ENCODE measurements at places on chromosomes 3 and 15. TPM values are rescaled to one million over a fixed set of nuclear protein-coding genes. Genes with fewer than 3 reads are reported as not detected.

DNA sequence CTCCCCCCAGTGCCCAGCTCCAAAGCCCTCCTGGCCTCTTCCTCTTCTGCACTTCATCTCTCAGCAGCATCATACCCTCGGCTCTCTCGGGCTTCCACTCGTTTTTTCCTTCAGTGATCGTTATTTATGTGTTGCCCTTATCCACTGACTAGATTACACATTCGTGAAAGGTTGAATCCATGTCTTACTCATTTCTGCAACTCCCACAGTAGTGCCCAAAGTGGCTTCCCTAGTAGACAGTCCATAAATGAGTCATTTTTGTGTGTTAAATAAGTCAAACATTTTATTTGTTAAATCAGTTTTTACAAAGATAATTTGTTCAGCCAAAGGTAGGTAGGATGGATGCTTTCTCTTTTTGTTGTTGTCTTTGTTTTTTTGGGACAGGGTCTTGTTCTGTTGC, 87.4 kb downstream of the CRTC3 start:
- DNase-seq: no peak

- no peak for DNase-seq
Observed at GRCh38 chr15:94478763-94479162, 247.4 kb downstream of the MCTP2 start.

DNA sequence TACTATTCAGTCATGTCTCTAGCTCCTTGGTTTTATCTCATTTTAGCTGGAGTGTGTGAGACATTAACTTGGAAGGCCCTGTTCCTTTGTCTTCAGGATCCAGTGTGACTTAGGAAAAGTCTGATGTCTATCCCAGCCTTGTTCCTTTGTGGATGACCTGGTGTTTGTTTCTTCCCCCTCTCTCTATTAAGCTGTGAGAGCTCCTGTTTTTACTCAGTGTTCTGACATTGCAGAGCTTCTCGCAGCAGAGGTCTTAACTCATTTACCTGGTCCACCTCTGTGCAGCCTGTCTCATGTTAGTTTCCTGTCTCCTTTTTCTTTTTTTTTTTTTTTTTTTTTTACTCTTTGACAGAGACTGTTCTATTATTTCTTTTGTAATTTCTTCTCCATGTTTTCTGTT, 43.1 kb downstream of the KLF13 start:
- no peak for DNase-seq

GRCh38 chr3:171348121-171348520, 112.1 kb downstream of the TNIK start:
- no peak for DNase-seq

GRCh38 chr15:37107071-37107743, 6.9 kb upstream of the MEIS2 start:
- DNase-seq: no peak

- no peak for DNase-seq
Observed at GRCh38 chr15:51117270-51117669, 22.6 kb upstream of the TNFAIP8L3 start.

DNA sequence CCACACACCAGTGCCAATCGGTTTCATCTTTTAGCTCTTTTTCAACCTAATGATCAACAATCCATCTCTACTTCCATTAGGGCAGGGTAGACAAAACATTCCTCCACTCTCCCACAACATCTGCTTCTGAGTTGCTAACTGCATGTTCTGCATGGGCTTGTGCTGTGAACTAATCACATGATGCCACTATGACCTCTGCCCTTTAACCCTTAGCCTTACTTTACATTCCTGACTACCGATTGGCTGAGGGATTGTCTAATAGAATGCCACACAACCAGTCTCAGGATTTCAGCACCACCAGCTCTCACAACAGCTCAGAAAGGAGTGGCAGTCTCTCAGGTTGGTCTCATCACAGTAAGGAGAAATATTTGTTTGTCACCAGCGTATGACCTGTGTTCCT, 562.8 kb downstream of the ROBO2 start:
- no peak for DNase-seq

GRCh38 chr3:98764472-98764884, 1.3 kb downstream of the ST3GAL6 start:
- no peak for DNase-seq

DNA sequence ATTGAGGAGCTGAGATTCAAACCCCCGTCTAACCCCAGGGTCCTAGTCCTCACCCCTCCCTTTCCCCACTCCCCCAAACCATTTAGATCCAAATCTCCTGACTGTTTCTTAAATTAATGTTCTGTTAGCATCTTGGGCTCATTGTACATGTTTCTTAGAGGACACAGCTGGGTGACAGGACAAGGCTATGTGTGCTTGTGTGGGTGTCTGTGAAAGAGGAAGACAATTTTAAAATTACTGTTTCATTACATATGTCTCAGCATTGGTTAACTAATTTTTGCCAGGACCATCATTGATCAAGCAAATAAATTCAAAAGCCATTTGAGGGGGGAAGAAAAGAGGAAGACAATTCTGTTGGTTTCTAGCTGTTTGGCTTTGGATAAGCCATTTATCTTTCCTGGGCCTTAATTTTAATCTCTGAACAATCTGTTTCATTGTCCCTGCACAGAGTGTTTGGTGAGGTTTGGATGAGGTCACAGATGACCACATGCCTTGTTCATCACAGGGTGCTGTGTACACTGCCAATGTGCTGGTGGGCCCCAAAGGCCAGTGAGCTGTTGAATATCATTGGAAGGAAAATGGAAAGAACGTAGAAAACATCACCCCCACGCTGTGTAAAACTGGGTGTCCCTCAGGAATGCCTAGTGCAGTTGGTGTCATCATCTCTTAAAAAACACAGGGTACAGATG, 51.9 kb downstream of the RPLP1 start:
- no peak for DNase-seq

DNA sequence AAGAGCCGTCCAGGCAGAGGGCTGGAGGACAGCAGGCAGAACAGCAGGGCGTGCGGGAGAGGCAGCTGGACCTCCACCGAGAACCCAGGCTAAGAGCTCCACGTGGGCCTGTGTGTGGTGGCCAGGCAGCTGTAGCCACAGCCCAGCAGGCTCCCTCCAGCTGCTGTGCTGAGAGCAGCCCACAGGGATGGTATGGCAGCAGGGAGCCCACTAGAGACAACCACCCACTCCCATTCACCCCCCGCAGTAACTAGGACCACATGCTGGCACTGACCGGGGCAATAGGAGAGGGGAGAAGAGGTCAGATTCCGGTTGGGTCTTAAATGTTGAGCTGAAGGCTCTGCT, 25.6 kb upstream of the MUSTN1 start:
- DNase-seq: no peak

DNA sequence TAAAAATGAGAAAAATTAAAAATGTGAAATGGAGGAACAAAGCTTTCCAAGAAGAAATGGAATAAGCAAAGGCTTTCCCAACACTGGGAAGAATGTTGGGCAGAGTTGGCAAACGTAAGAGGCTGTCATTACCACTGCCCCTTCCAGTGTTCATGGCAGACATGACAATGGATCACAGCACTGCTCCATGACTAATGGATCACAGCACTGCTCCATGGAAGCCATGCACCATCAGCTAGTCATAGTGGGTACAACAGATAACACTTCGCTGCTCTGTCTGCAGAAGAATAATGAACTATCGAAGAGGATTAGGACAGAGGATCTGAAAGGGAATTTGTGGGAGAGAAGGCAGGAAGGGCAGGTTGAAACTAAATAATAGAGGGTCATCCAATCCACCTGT, 5.0 kb downstream of the CAV3 start:
- DNase-seq: no peak

GRCh38 chr3:58722561-58722960, 56.0 kb upstream of the FAM3D start:
- no peak for DNase-seq

- DNase-seq: peak; percentile 35
Observed at GRCh38 chr3:151439652-151440125, 21.2 kb downstream of the IGSF10 start.

- DNase-seq: no peak
Observed at GRCh38 chr3:123769356-123769743, 114.8 kb downstream of the MYLK start.

- DNase-seq: no peak
Observed at GRCh38 chr3:77081240-77081661, 41.4 kb downstream of the ROBO2 start.

- DNase-seq: peak; percentile 27
Observed at GRCh38 chr3:149936812-149937230, 33.9 kb downstream of the PFN2 start.

The CPNE9 gene
- 0.11 TPM for total RNA-seq

The GRK7 gene
- not detected for total RNA-seq

The ASB14 gene
- total RNA-seq: not detected

The GOLGA6L9 gene
- 4.4 TPM for total RNA-seq

The CAMP gene
- not detected for total RNA-seq

The GOLGA8O gene
- 1.6 TPM for total RNA-seq

The SCAANT1 gene
- total RNA-seq: not detected

Measured in activated naive CD4-positive, alpha-beta T cell treated with anti-CD3 and anti-CD28 coated beads, Interleukin-2, amount 50 U/mL, for 72 hours (primary cell).